Smooth muscle cell of bladder (primary cell): ENCODE measurements at places on chromosomes 12 and 14. TPM values are rescaled to one million over a fixed set of nuclear protein-coding genes. Genes with fewer than 3 reads are reported as not detected.

The SUSD6 gene
- total RNA-seq: 5.7 and 6.0 TPM in 2 replicates

The HOXC10 gene
- total RNA-seq: 0.18 and 0.43 TPM in 2 replicates

The ENDOU gene
- not detected in 2 replicates for total RNA-seq

The RIN3 gene
- total RNA-seq: 4.7 and 6.5 TPM in 2 replicates

The NUAK1 gene
- 17.9 and 25.8 TPM in 2 replicates for total RNA-seq
